H9 (cell line): ENCODE measurements at places on chromosomes 2 and 18. TPM values are rescaled to one million over a fixed set of nuclear protein-coding genes. Genes with fewer than 3 reads are reported as not detected.

DNA sequence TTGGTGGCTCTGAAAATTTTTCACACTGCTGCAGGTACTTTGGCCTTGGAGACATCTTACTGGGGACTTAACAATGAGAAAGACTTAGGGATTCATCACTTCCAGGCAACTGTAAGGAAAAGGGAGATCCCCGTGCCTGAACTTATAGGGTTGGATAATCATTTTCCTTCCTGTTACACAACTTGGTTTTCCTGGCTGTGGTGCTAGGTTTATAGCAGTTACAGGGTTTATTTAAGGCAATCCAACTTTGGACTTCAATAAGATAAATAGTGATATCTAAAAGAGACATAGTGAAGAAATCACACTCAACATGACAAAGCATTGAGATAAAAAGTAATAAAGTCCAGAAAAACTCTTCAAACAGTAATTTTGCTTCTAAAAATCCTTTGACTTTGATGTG is 70.2 kb upstream of the RAPH1 start:
- DNase-seq = no peak
- no peak overlapping the region for H3K27ac ChIP-seq
- H3K27me3 ChIP-seq = no peaks in the 10 kb centered on the region
- H3K36me3 ChIP-seq = no peaks in the 10 kb centered on the region

GRCh38 chr2:212537726-212538304 is 787 bp downstream of the ERBB4 start:
- H3K4me3 ChIP-seq = peak overlapping the region; percentile 77
- no peaks in the 10 kb centered on the region for H3K4me1 ChIP-seq
- no peak overlapping the region for H3K27ac ChIP-seq
- peaks cover 23% of the 10 kb centered on the region; the same call in 1 of the 2 replicates for H3K27me3 ChIP-seq

- H3K4me3 ChIP-seq = no peak overlapping the region
- DNase-seq = no peak
- no peaks in the 10 kb centered on the region for H3K27me3 ChIP-seq
- no peaks in the 10 kb centered on the region; the same call in 2 of the 3 replicates for H3K36me3 ChIP-seq
- no peak overlapping the region for H3K27ac ChIP-seq
Observed at GRCh38 chr2:70010576-70011111, 49.2 kb upstream of the ASPRV1 start.

GRCh38 chr18:49910986-49911385 is 97.7 kb upstream of the ACAA2 start:
- peaks cover 20% of the 10 kb centered on the region for H3K36me3 ChIP-seq
- H3K27me3 ChIP-seq = no peaks in the 10 kb centered on the region
- no peak for DNase-seq
- H3K27ac ChIP-seq = no peak overlapping the region
- peaks cover 5% of the 10 kb centered on the region for H3K4me1 ChIP-seq
- no peak overlapping the region for H3K4me3 ChIP-seq

- no peak overlapping the region for H3K4me3 ChIP-seq
- no peak for DNase-seq
- no peaks in the 10 kb centered on the region for H3K27me3 ChIP-seq
- H3K36me3 ChIP-seq = peaks cover 47% of the 10 kb centered on the region
- no peaks in the 10 kb centered on the region for H3K4me1 ChIP-seq
- no peak overlapping the region for H3K27ac ChIP-seq
Observed at GRCh38 chr18:41320100-41320499, 634.9 kb upstream of the PIK3C3 start.

DNA sequence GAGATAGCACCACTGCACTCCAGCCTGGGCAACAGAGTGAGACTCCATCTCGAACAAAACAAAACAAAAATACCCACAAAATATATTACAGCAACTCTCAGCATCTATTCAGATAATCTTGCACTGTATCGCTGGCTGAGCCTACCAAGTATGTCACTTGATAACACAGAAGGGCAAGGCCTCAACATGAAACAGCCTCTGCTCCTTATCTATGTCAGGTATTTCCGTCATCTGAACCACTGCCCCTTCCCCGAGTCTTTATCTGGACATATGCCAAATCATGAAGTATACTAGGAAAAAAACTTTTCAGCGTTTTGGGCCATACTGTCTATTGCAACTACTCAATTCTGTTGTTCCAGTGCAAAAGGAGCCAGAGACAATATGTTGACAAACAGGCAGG is 17.7 kb downstream of the PDIA6 start:
- H3K36me3 ChIP-seq = peaks cover 58% of the 10 kb centered on the region
- H3K27me3 ChIP-seq = no peaks in the 10 kb centered on the region
- no peaks in the 10 kb centered on the region for H3K4me1 ChIP-seq
- H3K4me3 ChIP-seq = no peak overlapping the region
- H3K27ac ChIP-seq = no peak overlapping the region
- no peak for DNase-seq

DNA sequence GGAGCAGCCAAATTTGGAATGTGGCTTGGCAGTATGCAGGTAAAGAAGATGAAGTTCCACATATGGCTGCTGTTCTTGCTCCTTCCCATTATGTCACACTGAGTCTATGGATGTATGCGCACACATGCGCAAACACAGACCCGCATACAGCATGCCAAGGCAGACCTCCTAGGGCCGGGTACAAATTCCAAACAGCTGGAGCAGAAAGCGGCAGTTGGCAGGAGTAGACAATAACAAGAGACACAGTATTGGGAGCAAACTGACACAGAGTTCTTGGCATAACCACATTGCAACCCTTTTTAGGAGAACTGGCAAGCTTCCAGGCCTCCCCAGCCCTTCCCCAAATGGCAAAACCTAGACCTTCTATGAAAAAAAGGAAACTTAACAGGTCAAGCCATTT is 268.9 kb downstream of the SP3 start:
- no peak for DNase-seq
- H3K27ac ChIP-seq = no peak overlapping the region
- H3K4me1 ChIP-seq = peaks cover 3% of the 10 kb centered on the region; the same call in 1 of the 2 replicates
- H3K27me3 ChIP-seq = no peaks in the 10 kb centered on the region

DNA sequence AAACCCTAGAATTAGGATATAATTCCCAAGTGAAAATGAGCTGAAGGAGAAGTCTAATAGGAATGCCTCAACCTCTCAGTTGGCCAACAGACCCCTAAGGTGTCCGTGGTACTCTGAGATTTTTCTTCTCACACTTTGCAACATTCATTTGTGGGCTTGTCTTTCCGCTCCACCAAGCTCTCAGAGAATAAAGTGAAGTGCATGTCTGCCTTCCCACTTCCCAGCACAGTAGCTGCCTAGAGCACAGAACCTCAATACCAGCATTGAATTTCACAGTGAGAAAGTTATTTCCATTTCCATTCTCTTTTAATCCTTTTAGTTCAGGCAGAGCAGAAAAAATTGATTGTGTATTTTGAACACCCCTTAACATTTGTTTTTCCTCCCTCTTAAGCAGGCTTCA is 451.8 kb downstream of the TGIF1 start:
- no peaks in the 10 kb centered on the region for H3K4me1 ChIP-seq
- H3K27ac ChIP-seq = no peak overlapping the region
- no peak for DNase-seq
- H3K27me3 ChIP-seq = no peaks in the 10 kb centered on the region
- H3K4me3 ChIP-seq = no peak overlapping the region

GRCh38 chr18:63882333-63883141 is 5.0 kb upstream of the SERPINB2 start:
- H3K36me3 ChIP-seq = no peaks in the 10 kb centered on the region
- no peak for DNase-seq
- H3K27me3 ChIP-seq = no peaks in the 10 kb centered on the region
- H3K4me1 ChIP-seq = no peaks in the 10 kb centered on the region
- no peak overlapping the region for H3K4me3 ChIP-seq

- H3K27me3 ChIP-seq = no peaks in the 10 kb centered on the region
- DNase-seq = no peak
- no peak overlapping the region for H3K27ac ChIP-seq
- no peaks in the 10 kb centered on the region for H3K36me3 ChIP-seq
Observed at GRCh38 chr2:47354013-47354847, 48.7 kb upstream of the MSH2 start.

- H3K4me3 ChIP-seq = no peak overlapping the region
- H3K4me1 ChIP-seq = no peaks in the 10 kb centered on the region; the same call in 1 of the 2 replicates
- no peaks in the 10 kb centered on the region for H3K27me3 ChIP-seq
- no peaks in the 10 kb centered on the region for H3K36me3 ChIP-seq
- no peak overlapping the region for H3K27ac ChIP-seq
Observed at GRCh38 chr18:37684590-37684989, 119.0 kb upstream of the CELF4 start.

- no peaks in the 10 kb centered on the region for H3K36me3 ChIP-seq
- no peaks in the 10 kb centered on the region for H3K4me1 ChIP-seq
- no peak within 1 kb of the TSS for H3K4me3 ChIP-seq
- no peaks in the 10 kb centered on the region for H3K27me3 ChIP-seq
Observed at GRCh38 chr18:31591628-31592027, at the start of gene TTR. Gene TTR (plus strand): TSS chr18:31591877. CDS start chr18:31591903, 26 bp downstream.

DNA sequence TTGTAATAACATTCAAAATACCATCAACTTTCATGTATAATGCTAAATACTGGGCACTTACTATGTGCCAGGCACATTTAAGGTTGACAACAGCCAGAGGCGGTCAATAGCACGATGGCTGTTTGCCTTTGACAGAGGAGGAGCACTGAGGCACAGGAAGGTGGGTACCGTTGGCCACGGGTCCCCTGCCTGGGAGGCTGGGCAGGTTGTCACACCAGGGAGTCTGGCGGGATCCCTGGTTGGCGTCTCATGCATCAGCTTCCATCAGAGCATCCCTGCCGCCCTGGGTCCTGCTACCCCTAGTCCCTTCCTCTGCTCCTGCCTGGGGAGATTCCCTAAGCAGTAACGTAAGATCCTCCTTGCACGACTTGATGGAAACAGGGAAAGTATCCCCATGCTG is 19.4 kb downstream of the ALLC start:
- H3K36me3 ChIP-seq = no peaks in the 10 kb centered on the region
- no peak overlapping the region for H3K4me3 ChIP-seq
- no peak for DNase-seq
- no peaks in the 10 kb centered on the region for H3K27me3 ChIP-seq
- no peaks in the 10 kb centered on the region for H3K4me1 ChIP-seq

DNA sequence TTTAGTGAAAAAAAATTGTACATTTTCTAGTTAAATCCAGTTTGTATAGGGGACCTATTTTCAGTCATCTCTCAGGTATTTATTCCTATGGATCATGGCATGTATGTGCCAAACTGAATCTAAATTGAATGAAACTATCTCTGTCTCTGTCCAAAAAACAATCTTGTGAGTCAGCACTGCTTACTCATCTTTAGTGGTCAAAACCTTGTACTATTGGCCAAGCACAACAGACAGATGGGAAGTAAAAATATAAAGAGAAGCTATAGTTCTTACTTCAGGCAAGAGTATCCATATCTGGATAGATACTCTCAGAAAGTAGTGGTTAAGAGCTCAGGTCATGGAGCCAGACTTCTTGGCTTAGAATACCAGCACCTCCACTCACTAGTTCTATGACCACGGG is 76.0 kb upstream of the KLHL14 start:
- H3K4me3 ChIP-seq = no peak overlapping the region
- no peaks in the 10 kb centered on the region; the same call in 1 of the 2 replicates for H3K4me1 ChIP-seq

DNA sequence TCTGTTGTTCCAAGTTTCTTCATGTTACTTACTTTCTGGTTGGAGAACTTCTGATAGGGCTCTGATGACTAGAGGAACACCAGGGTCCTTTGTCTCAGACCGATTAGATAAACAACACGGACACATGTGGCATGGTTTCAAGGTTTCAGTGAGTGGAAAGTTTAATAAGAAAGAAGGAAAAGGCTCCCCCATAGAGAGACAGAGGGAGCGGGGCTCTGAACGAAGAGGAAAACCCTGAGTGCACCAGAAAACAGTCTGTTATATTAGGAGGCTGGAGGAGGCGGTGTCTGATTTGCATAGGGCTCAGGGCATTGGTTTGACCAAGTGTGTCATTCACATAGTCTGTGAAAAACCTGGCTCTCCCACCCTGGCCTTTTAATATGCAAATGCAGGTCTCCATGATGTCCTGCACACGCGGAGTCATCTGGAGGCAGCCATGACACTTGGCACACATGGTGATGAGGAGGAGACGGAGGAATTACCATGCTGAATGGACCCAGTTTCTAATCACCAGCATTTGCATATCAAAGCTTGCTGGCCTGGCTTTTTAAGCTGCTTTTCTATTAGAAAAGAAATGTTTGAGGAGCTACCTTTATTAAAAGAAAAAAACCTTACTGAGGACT is 94.2 kb downstream of the PTPN4 start:
- peak; percentile 64 for DNase-seq
- H3K27ac ChIP-seq = no peak overlapping the region
- peaks cover 45% of the 10 kb centered on the region for H3K36me3 ChIP-seq
- H3K4me1 ChIP-seq = peaks cover 4% of the 10 kb centered on the region; the same call in 1 of the 2 replicates
- H3K4me3 ChIP-seq = no peak overlapping the region

GRCh38 chr2:68416081-68416675 is 50.9 kb downstream of the FBXO48 start:
- no peaks in the 10 kb centered on the region for H3K27me3 ChIP-seq
- H3K4me1 ChIP-seq = peaks cover 3% of the 10 kb centered on the region; the same call in 1 of the 2 replicates
- no peak overlapping the region for H3K27ac ChIP-seq

- H3K27me3 ChIP-seq = no peaks in the 10 kb centered on the region
- DNase-seq = no peak
Observed at GRCh38 chr18:35171315-35171987, 69.4 kb upstream of the ZNF397 start.

GRCh38 chr2:29485631-29486030 is 370.4 kb downstream of the CLIP4 start:
- no peak overlapping the region for H3K4me3 ChIP-seq
- no peaks in the 10 kb centered on the region for H3K4me1 ChIP-seq
- no peak for DNase-seq
- H3K27ac ChIP-seq = no peak overlapping the region
- peaks cover 4% of the 10 kb centered on the region for H3K36me3 ChIP-seq

DNA sequence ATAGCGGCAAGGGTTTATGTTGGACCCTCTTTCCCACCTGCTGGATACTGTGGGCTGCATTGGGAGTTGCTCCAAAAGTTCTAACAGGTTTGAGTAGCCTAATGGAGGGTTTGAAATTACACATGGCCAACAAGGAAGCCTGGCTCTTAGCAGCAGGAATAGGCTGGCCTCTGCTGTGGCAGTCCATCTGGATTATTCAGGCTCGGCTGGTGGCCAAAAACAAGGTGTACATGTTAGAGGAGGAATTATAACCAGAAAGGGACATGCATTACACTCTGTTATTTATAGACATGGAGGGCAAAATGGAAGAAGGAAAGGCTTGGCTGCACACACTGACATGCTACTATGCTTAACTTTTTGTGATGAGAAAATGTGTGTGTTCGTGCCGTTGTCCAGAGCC is 61.1 kb upstream of the NRXN1 start:
- no peaks in the 10 kb centered on the region; the same call in 2 of the 3 replicates for H3K36me3 ChIP-seq
- no peak for DNase-seq
- no peak overlapping the region for H3K27ac ChIP-seq
- H3K27me3 ChIP-seq = no peaks in the 10 kb centered on the region
- H3K4me3 ChIP-seq = no peak overlapping the region
- H3K4me1 ChIP-seq = no peaks in the 10 kb centered on the region

COX5B gene
- total RNA-seq = 237 and 246 TPM in 2 replicates

MTX2 gene
- 29.3 and 30.8 TPM in 2 replicates for total RNA-seq

CPLX4 gene
- total RNA-seq = not detected in 2 replicates

GPR17 gene
- 0.35 TPM in 1 of 2 replicates, not detected in the other for total RNA-seq

GPR39 gene
- 0.20 and 0.50 TPM in 2 replicates for total RNA-seq

SPATA3 gene
- not detected in 2 replicates for total RNA-seq

HK2 gene
- total RNA-seq = 51.3 and 54.3 TPM in 2 replicates

ATOH8 gene
- 0.20 and 0.22 TPM in 2 replicates for total RNA-seq

CHRNG gene
- not detected in 2 replicates for total RNA-seq

UGT1A8 gene
- total RNA-seq = not detected in 2 replicates

EFR3B gene
- total RNA-seq = 7.0 and 7.2 TPM in 2 replicates

ACVR1C gene
- 0.81 and 1.0 TPM in 2 replicates for total RNA-seq
